ENCODE measurements at places on chromosomes 7 and 10.
A peak's percentile ranks its signal among the peaks of the same experiment; 100 is the strongest.

GRCh38 chr10:8013619-8014018, 40.9 kb upstream of the GATA3 start:
- DNase-seq, result no peak

DNA sequence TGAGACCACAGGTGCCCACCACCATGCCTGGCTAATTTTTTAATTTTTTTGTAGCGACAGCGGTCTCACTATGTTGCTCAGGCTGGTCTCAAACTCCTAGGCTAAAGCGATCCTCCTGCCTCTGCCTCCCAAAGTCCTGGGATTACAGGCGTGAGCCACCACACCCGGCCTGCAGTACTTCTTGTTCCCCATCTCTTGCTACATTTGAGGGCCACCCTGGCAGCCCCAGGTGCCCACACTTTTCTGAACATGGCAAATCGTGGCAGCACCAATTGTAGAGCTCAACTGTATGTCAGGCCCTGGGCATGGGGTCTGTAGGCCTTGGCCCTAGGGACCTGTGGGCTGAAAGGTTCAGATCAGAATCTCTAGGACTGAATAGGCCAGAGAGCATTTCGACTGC, 25.1 kb upstream of the LIMK1 start:
- no peak for DNase-seq

DNA sequence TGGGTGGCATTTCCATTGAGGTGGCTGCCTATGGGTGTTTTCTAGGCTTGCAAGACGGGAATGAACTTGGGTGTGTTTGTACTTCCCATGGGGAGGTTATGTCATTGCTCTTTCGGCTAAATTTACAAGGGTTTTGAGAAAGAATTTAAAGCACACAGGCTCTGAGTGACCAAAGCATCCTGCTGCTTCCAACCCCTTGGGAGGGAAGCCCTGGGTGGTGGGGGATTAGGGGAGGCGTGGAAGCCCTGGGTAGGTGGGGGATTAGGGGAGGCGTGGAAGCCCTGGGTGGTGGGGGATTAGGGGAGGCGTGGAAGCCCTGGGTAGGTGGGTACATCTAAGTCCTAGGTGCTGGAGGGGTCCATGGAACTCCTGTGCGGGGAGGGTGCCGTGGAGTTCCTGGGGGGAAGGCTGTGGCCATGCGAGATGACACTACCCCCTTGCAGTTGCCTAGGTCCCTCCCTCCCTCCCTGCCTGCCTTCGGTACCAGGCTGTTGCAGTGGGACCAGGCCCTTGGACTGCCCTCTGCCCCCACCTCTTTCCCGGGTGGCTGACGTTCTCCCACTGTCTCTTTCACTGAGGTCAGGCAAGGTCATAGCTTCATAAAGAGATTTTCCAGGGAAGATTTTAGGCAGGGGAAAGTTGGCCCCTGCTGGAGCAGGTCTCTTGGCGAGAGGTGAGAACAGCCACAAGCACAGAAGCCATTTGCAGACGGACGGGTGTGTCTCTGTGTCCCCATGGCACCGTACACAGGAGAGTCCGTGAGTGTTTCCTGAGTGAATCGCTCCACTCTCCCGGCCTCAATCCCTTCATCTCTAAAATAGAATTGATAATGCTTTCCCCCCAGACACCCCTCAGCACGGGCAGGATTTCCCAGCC, 19.5 kb downstream of the PRF1 start:
- DNase-seq, result no peak

DNA sequence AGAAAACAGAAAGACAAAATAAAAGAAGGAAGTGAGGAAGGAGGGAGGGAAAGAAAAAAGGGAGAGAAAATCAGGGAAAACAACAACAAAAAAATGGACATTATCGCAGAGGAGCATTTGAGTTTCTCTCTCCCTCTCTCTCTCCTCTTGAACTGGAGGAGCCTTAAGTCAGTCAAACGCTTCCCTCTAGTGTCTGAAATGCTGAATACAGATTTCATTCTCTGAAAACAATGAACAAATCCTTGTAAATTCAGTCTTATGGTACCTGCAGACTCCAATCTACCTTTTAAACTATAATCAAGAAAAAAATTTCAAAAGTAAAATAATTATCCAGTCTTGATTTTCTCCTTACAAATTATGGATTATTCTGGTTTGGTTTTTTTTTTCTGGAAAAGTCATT, 89.2 kb upstream of the PFKP start:
- no peak for DNase-seq

- no peak for DNase-seq
Measured at GRCh38 chr10:49419005-49419404, 23.1 kb upstream of the DRGX start.

GRCh38 chr10:131891196-131891928, 9.4 kb upstream of the PPP2R2D start:
- DNase-seq, result no peak

DNA sequence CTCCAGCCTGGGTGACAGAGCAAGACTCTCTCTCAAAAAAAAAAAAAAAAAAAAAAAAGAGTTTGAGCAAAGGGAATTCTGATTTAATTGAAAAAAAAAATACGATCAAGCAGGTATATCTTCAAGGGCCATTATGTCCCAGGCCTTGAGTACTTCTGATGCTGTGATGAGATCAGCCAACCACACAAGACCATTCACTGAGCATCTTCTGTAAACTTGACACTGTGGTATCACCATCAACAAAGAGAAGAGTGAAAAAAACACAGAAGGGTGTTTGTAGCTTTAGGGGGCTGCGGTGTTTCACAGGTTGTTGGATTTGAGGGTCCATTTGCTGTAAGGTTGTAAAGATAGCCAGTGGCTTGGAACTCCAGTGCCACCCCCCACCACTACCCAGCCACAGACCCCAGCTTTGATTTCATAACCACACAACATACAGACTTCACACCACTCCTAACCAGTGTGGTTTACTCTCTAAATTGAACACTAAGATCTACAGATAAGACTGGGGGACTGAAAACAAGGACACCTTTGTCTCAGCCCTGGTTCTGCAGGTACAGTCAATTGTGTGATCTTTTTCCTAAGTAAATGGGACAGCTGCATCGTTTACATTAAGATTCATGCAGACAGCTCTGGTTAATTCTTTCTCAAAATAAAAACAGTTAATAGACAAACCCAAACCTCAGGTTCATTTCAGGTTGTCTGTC, 66.4 kb downstream of the CDC123 start:
- no peak for DNase-seq

DNA sequence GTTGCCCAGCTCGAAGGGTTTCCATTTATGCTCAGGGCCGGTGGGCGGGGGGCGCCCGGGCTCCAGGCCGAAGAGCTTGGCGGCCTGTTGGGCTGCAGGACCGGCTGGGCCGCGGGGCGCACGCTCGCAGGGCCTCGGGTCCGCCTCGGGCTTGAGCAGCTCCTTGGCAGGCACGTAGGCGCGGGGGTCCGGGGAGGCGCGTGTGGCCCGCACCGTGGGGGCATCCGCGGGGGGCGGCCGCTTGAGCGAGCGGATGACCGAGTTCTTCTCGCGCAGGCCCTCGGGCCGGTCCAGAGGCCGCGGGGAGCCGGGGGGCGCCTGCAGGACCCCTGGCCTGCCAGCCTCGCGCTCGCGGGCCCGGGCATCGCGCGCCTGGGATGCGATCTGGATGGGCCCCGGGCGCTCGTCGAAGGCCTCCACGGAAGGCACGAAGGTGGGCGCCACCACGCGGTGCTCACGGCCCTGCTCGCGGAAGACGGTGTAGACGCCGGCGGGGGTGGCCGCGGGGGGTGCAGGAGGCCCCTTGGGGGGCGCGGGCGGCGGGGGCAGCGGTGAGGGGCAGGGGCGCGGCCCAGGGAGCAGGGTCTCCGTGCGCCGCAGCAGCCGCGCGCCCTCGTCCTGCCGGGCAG, 35.2 kb downstream of the TNRC18 start:
- DNase-seq, result no peak

DNA sequence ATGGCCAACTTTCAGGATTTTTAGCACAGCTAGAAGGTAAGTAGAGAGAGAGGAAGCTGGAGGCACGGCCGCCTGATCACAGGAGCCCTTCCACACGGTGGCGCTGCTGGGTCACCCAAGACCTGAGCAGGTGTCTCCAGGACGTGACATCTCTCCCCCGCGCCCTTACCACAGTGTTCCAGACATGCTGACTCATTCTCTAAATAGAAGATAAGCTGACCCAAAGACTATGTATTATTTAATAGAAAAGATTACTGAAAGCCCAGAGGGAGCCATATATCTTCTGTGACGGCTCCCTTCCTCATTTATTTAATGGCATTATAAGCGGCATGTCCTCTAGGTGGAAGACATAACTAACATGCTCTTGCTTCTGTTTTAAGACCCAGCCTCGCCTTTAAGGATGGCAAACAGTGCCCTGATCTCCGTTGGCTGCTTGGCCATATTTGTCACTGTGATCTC, 26.0 kb upstream of the MALSU1 start:
- peak; percentile 90 for DNase-seq

DNA sequence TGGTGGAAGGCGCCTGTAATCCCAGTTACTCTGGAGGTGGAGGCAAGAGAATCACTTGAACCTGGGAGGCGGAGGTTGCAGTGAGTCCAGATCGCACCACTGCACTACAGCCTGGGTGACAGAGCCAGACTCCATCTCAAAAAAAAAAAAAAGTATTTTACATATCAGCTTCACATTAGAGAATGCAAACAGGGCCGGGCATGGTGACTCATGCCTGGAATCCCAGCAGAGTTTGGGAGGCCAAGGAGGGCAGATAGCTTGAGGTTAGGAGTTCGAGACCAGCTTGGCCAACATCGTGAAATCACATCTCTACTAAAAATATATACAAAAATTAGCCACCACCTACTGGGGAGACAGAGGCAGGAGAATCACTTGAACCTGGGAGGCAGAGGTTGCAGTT, 31.6 kb downstream of the USP54 start:
- no peak for DNase-seq

- DNase-seq, result no peak
Measured at GRCh38 chr10:96377816-96378294, 19.1 kb upstream of the OPALIN start.

GRCh38 chr10:52541006-52541473, 227.0 kb downstream of the DKK1 start:
- DNase-seq, result no peak

GRCh38 chr10:70832852-70833528, 17.2 kb downstream of the SGPL1 start:
- DNase-seq, result no peak

GRCh38 chr10:7551950-7552716, 114.6 kb downstream of the ITIH5 start:
- DNase-seq, result no peak
